Kasumi-1 (cell line): ENCODE measurements at places on chromosomes 12 and 14.

DNA sequence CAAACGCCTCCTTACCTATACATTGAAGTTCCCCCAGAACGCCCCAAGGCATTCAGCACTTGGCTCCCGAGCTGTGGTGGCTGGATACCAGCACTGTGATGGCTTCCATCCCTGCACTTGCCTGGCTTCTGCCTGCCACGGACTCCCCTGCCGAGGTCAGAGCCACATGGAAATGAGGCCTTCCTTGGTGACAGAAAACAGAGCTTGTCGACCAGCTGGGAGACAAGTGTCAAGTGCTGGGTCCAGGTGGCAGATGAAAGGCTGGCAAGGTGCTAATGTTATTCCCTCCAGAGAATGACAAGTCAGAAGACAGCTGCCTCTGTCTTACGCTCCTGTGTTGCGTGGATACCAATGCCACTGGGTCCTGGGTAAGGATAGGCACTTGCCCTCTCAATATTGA is 26.2 kb upstream of the GNG2 start:
- DNase-seq: no peak

GRCh38 chr12:112979041-112979680 is 842 bp downstream of the OAS2 start:
- DNase-seq: no peak

GRCh38 chr12:104064031-104064841 is at the start of gene HCFC2:
Gene HCFC2 (plus strand): TSS chr12:104064531. CDS start chr12:104064561, 30 bp downstream.
- peak; percentile 72 for DNase-seq

GRCh38 chr12:109500406-109501185 is 23.2 kb downstream of the UBE3B start:
- DNase-seq: no peak

DNA sequence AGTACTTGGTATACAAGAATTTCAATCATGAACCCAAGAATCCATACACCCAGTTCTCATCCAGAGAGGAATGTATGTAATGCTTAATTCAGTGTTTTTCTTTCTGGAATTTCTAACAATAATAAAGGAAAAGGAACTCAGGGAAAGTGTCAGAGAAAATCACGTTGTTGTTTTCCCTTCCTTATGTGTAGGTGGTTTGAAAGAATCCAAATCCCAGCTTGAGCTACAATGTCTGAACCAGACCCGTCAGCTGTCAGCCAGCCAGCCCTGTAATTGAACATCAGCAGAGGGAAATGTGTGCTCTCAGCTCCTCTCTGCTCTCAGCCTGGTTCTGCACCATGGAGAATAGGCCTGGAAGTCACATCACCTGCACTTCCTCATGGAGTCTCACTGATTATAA is 126.5 kb downstream of the TMEM30B start:
- no peak for DNase-seq

DNA sequence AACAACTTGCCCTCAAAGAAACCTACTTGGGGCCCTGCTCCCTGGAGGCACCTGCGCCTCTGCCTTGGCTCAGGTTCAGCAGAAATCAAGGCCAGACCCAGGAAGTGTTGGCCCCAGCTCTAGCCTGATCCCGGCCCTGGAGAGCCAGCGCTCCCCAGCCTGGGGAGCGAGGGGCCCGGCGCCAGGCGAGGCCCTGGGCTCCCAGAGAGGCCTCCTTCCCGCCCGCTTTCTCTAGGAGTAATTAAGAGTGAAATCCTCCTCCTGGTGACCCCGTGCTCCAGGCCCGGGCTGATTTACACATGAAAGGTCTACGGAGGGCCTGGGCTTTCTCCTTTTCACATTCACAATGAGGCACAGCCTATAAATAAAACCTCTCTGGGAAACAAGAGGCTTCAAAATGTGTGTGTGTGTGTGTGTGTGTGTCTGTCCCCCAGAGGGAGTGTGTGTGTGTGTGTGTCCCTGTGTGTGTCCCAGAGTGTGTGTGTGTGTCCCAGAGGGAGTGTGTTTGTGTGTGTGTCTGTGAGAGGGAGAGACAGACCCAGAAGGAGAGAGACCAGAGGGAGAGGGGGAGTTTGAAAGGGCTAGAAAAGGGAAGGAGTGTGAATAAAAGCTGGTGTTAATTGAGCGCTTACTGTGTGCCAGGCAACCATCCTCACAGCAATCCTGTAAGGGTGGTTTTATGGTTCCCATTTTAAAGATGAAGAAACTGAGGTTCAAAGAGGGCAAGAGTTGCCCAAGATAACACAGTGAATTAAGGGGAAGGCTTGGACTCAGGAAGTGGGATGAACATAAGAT is 23.8 kb upstream of the COX6A1 start:
- DNase-seq: no peak

- peak; percentile 56 for DNase-seq
Observed at GRCh38 chr12:93502802-93503623, 35.7 kb downstream of the MRPL42 start.

DNA sequence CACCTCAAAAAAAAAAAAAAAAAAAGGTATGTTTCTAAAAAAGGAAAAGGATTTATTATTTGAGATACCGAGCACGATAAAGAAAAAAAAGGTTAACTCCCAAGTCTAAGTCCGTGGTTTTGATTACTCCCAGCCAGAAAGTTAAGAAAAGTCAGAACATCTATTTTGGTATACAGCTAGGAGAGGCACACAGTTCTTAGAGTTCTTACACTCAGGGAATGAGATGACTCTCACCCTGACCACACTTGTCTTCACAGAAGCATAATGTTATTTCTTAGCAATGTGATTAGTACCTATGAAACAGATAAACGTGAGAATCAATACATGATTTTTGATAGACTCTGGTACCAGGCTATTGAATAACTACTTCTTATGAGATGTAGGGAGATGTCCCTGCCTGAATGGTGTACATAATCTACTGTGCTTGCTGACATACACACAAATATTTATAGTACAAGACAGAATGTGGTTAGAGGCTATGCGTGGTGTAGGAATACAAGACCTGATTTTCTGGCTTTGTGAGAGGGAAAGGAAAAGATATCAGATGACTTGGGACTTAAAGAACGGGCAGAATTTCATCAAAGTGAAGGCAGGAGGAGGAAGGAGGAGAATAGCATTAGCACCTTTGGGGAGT is 31.6 kb downstream of the LIMA1 start:
- DNase-seq: no peak

GRCh38 chr12:46343118-46343852 is 29.3 kb downstream of the SLC38A2 start:
- no peak for DNase-seq

- no peak for DNase-seq
Observed at GRCh38 chr14:75448209-75448608, 20.4 kb downstream of the JDP2 start.

GRCh38 chr12:124605150-124605882 is 37.9 kb upstream of the NCOR2 start:
- DNase-seq: no peak

DNA sequence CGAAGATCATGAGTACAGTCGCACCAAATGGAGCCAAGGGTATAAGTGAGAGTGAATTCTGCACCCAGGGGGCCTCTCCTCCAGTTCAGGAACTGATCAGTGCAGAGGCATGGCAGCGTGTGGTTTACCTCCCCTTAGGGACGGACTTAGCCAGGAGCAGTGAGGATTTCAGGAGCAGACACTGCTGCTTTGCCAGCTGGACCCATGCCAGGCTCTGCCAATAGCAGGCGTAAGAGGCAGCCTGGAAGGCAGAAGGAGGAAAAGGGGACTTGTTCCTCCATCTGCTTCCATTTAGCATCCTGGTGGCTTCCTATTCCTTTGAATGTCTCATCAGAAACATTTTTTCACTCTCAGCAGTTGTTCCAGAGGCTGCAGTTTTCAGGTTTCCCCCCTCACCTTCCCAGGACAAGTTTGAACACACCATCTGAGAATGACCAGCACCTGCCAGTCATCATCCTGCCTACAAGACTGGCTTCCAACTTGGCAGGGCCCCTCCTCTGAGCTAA is 137.0 kb upstream of the LMNTD1 start:
- DNase-seq: no peak

DNA sequence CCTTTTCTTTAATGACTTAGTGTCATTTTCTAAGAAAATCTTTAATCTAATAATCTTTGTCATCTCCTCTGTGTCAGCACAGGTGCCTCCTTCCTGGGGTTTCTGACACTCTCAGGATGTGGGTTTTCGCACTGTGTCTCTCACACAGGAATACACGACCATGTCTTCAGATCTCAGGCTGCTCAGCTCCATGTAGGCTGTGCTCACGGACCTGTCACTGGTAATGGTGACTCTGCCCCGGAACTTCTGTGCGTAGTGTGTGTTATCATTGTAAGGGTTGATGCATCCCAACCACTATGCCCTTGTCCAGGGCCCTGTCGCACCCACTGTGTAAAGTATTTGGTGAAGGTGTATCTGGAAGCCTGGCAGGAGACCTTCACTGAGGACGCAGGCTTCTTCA is 647.8 kb downstream of the TMEM121 start:
- DNase-seq: no peak

DNA sequence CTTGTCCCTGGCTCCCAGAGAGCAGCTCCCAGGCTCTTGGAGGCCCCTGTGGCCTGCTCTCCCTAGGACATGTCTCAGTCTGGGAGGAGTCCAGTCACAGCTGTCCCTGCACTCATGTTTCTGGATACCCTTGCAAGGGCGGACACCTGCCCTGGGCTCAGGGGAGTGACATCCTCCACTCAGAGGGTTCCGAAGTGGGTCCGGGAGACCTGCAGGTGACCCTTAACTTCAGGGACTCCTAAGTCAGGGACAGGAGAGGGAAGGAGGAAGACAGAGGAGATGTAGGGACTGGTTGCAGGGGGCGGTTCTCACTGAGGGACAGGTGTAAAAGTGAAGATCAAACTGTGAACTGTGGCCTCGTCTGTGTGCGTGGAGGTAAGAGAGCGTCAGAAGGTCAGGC is 37.6 kb downstream of the CACNA2D4 start:
- DNase-seq: no peak

DNA sequence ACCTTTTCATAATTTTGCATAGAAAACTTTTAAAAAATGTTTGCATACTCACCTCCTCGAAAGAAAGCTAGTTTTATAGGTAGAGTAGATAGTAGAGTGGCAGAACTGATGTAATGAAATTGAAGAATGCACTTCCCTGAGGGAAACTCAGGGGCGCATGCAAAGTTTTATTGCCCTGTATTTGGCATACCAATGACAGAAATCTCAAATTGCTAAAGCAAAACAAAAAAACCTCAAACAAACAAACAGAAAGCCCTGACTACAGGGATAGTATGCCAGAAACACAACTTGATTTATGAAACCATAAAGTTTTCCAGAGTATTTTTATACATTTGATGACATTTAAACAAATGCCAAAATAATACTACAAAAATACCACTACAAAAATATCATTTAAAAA is 1.8 kb downstream of the RASSF9 start:
- DNase-seq: no peak

DNA sequence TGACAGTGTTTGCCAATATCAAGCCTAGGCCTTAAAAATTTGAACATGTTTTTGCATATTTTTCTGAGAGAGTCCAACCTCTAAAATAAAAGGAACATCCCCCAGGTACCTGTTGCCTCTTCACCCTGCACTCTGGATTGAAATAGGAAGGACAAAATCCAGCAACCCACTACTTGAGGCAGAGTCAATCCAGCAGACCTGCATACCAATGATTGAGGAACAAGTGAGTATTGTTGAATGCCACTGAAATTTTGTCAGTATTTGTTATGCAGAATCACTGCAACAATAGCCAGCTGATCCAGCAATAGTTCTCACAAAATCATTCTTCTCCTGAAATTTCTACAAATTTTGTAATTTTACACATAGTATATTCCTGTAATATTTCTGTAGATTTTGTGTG is 460.6 kb upstream of the FOXG1 start:
- DNase-seq: no peak

- DNase-seq: peak; percentile 64
Observed at GRCh38 chr14:35365130-35366055, 39.2 kb downstream of the NFKBIA start.

DNA sequence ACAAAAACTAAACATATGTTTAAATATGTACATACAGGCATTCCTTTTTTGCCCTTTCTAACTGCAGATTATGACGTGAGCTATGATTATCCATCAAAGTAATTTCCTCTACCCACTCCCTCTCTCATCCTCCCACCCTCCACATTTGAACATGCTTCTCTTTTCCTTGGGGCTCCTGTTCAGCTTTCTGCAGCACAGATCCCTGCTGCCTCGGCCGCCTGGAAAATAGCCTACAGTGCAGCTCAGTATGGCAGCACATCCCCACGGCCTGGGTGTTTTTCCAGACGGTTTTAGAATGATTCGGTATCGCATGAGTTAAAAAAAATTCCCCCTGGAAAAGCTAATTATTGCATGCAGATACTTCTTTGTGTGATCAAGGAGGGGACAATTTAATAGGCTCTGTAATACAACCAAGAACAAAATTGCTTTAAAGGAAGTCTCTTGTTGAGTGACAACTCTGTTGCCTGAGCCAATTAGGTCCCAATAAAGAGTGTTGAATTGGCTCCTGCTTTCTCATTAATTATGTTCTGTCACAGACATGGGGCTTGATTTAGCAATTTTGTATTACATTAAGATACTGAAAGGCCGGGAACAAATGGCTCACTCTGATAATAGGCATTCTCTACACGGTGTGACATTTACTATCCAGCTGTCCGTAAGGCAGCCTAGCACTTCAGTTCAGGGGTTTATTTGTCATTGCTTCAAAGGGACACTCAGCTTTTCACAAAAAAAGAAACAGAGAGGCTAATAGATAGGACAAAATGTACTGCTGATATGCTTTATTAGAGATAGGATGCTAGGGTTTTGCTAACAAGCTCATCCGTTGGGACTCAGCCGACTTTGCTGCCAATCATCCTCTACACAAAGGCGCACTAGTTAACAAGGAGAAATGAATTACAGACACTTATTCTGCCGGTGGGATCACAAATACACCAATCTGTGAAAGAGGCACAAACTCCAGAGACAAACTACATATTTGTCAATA is 285.8 kb upstream of the G2E3 start:
- no peak for DNase-seq

DNA sequence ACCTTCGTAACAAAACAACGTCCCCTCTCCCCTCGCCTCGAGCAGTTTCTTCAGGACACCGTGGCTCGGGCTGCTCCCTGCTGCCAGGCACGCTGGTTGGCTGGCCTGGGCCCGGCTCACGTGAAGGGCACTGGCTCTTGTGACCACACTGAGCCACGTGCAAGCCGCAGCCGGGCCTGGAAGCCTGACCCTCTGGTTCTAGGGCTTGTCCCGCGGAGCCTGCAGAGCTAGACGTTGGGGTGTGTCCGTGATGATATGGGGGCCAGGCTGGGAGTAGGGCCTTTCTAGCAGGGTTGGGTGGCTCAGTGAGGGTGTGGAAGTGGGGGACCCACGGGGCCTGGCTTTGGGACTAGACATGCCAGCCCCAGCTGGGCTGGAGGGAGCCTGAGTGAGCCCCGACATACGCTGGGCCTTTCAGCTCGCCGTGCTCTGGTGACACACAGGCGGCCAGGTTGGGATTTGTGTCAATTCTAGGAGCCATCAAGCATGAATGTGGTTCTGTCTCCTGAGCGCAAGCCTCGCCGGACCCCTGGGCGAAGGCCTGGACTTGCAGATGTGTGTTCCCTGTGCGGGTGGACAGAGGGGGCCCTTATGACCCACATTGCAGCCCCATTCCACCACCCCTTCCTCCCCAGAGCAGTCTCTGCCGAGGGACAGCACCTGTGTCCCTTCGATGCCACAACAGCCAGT is 13.6 kb upstream of the AMN start:
- no peak for DNase-seq
